Posterior vena cava (tissue), 2 donors: ENCODE measurements at places on chromosomes 7 and 10.
A peak's percentile ranks its signal among the peaks of the same experiment; 100 is the strongest.

- no peak for DNase-seq
Measured at GRCh38 chr10:21518149-21518640, 7.3 kb downstream of the SKIDA1 start.

DNA sequence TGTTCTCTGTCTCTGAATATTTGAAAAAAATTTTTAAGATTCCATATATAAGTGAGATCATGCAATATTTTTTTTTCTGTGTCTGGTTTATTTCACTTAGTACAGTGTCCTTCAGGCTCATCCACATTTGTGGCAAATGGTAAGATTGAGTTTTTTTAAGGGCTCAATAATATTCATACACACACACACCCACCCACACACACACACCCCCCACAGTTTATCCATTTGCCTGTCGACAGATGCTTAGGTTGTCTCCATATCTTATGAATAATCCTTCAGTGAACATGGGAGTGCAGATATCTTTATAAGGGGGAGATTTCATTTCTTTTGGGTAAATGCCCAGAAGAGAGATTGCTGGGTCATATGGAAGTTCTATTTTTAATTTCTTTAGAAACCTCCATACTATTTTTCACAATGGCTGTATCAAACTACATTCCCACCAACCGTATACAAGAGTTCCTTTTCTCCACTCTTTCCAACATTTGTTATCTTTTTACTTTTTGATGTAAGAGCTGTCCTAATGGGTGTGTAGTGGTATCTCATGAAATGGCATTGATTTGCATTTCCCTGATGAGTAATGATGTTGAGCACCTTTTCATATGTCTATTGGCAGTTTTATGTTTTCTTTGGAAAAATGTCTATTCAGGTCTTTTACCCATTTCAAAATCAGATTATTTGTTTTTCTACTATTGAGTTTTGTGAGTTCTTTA, 35.0 kb downstream of the AUTS2 start:
- no peak for DNase-seq

DNA sequence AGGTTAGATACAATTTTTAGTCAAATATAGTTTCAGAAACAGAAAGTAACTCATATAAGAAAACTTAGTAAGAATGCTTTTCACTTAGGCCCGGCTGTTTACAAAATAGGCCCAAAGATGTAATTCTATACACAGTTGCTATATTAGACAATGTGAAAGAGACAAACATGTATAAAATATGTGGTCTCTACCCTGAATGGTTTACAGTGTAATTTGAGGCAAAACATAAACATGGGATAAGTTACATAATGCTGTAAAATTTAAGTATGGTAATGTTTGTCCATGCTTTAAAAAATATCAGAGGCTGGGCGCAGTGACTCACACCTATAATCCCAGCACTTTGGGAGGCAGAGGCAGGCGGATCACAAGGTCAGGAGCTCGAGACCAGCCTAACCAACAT, 18.7 kb downstream of the KRIT1 start:
- DNase-seq = no peak

- DNase-seq = no peak
Measured at GRCh38 chr10:132455441-132455971, 58.5 kb downstream of the PWWP2B start.

- DNase-seq = no peak
Measured at GRCh38 chr10:110843031-110843430, 28.7 kb upstream of the PDCD4 start.

- peak; percentile 81 for DNase-seq
Measured at GRCh38 chr10:96377816-96378294, 19.1 kb upstream of the OPALIN start.

- DNase-seq = peak; percentile 64
Measured at GRCh38 chr7:94190599-94191061, 186.5 kb upstream of the BET1 start.

DNA sequence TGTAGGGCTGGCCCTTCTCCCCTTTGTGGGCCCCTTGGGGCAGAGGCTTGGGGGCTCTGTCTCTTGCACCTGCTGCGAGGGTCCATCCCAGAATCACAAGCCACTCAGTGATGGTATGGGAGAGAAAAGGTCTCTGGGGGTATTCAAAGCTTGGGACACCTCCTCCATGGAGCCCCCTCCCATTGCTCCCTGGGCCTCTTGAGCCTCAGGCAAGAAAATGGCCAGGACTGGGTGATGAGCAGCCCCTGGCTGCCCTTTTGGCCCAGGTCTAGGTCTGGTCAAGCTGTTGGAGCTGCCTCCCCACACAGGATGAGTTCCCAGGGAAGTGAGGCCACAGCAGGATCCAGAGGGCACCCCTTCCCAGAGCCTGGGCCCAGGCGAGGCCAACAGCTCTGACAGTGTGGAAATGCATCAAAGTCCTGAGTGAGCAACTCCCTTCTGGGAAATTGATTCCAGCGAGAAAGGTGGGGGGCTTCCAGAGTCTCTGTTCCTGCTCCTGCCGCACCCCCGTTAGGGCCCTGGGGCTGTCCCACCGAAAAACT, 3.4 kb upstream of the MYL7 start:
- DNase-seq = peak; percentile 64

DNA sequence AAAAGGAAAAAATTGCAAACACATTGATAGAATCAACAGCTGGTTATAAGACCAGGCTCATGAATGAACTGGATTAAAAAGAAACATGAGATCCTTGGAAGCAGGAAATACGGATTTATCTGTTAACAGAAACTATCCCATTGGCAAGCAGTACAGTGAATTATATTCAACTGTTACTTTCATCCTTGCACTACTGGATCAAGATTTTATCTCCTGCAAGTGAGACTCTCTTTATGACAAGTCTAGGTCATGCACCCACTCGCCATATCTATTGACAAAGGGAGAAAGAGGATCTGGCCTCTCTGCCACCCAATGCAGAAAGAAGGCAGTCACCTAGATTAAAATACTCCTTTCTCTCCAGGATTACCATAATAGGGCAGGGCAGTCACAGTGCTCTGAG, 41.4 kb downstream of the CSTF2T start:
- no peak for DNase-seq

- no peak for DNase-seq
Measured at GRCh38 chr10:109821672-109822071, 101.6 kb downstream of the XPNPEP1 start.

DNA sequence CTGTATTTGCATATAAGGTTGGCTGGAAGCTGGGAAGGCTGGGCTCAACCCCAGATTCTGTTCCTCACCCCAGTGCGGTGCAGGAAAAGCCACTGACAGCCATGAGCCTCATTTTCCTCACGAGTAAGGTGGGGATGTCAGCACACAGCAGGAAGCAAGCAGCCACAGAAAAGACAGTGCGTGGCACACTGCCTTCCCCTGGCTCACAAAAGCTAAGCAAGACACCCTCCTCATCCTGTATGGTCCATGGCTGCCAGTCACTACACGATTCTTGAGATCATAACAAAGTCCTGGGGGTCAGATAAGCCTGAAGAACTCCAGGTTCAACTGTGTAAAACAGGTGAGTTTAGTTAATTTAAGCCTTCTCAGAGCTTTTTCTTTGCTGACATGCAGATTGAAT, 28.9 kb upstream of the DDC start:
- DNase-seq = no peak

DNA sequence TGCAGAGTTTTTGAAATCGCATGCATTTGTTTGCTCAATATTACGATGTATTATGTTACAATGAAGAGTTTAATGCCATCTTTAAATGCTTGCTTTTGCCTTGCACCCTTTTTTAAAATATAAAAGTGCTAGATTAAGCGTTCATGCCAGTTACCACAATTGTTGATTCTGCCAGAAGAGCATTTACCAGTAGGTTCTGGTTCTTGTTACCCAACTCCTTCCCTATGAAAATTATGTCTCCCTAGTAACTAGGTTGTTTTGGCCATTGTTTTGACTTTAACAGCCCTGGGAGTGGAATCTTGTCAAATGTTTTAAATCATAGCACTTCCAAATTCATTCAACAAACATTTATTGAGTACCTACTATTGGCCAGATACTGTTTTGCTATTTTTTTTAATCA, 32.8 kb upstream of the CDK14 start:
- no peak for DNase-seq

- no peak for DNase-seq
Measured at GRCh38 chr7:23347682-23348180, 48.6 kb downstream of the MALSU1 start.

DNA sequence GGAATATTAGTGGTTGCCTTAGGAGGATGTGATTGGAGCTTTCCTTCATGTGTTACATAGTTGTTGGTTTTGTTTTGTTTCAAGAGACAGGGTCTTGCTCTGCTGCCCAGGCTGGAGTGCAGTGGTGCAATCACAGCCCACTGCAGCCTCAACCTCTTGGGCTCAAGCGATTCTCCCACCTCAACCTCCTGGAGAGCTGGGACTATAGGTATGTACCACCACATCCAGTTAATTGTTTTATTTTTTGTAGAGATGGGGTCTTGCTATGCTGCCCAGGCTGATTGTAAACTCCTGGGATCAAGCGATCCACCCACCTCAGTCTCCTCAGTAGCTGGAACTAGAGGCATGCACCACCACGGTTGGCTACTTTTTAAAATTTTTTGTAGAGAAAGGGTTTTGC, 86.1 kb downstream of the RABGEF1 start:
- peak; percentile 16 for DNase-seq

DNA sequence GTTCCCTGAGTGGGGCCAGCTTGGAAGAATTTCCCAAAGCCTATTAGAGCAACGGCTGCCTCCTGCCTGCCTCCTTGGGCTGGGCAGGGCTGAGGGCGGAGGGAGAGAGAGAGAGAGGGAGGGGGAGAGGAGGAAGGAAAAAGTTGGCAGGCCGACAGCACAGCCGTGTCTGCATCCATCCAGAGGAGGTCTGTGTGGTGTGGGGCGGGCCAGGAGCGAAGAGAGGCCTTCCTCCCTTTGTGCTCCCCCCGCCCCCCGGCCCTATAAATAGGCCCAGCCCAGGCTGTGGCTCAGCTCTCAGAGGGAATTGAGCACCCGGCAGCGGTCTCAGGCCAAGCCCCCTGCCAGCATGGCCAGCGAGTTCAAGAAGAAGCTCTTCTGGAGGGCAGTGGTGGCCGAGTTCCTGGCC, at the start of gene AQP1:
Gene AQP1, plus strand, starts transcription at position 293 of the 409 bp plus-strand sequence. Its CDS starts 57 bp downstream, at position 350.
- peak; percentile 95 for DNase-seq

DNA sequence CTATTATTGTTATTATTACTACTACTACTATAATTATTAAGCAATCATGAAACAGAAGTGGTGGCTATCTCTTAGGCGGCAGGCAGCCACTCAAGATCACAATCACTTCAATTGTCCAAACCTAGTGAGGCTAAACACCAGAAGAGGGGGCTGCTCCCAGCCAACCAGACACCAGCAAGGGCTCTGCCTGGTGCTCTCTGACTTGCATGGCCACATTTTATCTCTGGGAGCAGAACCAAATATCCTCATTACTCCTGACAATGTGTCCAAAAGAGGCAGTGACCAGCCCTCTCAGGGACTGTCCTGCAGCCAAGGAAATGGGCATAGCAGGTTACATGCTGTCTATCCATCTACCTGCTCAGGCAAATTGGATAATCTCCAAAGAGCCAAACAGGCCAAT, 187.4 kb upstream of the PDE1C start:
- no peak for DNase-seq

GRCh38 chr7:6619961-6620360, 4.6 kb downstream of the ZNF853 start:
- DNase-seq = no peak

DNA sequence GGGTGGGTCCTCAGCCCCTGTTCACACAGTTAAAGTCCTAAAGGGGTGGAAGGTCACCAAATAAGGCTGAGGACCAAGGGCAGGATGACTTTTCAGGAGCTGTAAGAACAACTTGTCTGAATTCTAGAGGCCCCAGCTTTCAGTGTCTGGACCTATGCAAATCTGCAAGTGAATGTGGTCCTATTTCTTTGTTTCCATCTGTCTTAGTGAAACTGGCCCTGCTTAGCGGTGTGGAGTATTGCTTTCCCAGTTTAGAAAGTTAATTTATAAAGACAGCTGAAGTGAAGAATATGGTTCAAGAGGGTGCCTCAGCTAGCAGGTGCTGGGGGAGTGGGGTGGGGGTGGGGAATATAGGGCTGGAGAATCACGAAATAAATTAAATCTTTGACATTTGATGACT, 40.1 kb downstream of the HHEX start:
- DNase-seq = no peak

- no peak for DNase-seq
Measured at GRCh38 chr10:47458466-47459154, 25.3 kb downstream of the ANXA8 start.

GRCh38 chr10:62183857-62184795, 84.5 kb downstream of the RTKN2 start:
- DNase-seq = no peak

GRCh38 chr7:95980167-95980566, 207.8 kb downstream of the DYNC1I1 start:
- DNase-seq = no peak

DNA sequence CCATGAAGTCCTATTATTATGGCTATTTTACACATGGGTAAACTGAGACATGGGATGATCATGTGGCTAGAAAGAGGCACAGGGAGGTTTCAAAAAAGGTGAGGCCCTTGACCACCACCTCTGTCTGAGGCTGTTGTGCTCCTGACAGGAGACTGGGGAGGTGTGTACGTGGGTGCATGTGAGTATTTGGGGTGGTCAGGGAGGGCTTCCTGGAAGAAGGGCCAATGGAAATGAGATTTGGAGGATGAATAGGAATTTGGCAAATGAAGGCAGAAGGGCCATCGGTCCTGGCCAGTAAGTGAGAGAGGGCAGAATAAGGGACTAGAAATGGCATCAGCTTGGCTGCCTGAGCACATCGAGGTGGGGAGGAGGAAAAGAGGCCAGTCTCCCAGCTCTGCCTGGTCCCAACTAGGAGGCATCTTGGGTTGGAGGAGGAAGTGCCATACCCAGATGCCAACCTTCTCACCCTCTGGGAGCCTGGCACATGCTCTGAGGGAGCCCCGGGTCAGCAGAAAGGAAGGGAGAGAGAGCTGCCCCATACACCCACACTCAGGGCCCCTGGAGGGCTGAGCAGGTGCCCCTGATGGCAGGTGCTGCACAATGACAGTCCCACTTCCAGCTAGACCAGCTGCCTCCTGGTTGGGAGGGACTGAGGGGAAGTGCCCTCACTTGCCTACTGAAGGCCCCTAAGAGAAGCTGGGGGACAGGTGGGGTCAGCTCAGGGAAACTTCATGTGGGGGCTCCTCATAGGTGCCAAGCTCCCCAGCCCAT, 47.7 kb downstream of the CDH23 start:
- DNase-seq = no peak

GRCh38 chr10:53361936-53362335, 589.4 kb upstream of the MBL2 start:
- DNase-seq = no peak

DNA sequence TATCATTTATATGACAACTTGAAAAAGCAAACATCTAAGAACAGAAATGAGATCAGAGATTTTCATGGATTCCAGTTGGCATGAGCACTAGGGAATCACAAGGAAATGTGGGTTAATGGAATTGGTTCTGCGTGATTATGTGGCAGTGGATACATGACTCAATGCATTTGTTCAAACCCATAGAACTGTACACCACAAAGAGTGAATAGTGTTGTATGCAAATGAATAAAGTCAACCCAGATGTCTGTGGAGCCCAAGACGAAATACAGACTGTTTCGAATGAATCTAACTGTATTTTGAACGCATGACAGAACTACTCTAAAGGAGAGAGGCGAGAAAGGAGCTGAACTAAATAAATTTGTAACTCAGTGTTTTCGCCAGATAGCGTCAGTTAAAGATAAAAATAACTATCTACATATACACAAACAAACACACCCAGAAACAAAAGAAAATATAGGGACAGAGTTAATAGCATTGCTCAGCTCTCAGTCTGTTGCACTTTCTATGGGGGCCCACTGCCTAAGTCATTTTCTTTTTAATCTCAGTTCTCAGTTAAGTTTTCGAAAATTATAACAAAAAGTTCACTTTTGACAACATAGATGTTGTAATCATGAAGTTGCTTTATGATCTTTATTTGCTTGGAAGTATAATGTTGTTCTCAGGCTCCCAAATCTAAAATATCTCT, 636.7 kb upstream of the SEMA3D start:
- no peak for DNase-seq

- no peak for DNase-seq
Measured at GRCh38 chr10:78684947-78685346, 383.8 kb upstream of the ZMIZ1 start.
